Tibial nerve (tissue), 4 donors: ENCODE measurements at places on chromosomes 11 and 22. TPM values are rescaled to one million over a fixed set of nuclear protein-coding genes. Genes with fewer than 3 reads are reported as not detected.

The SREBF2 gene
- total RNA-seq = 73.5 TPM

The APOA5 gene
- not detected for total RNA-seq

The HPS5 gene
- 62.2 TPM for total RNA-seq

The IRF7 gene
- total RNA-seq = 27.1 TPM

The NCF4 gene
- total RNA-seq = 14.2 TPM

The PITPNM1 gene
- 46.7 TPM for total RNA-seq

The MRGPRX4 gene
- total RNA-seq = not detected

GRCh38 chr11:69450064-69450856, 31.2 kb upstream of the LINC01488 start:
- no peak for DNase-seq

GRCh38 chr11:11789735-11790369, 51.9 kb upstream of the USP47 start:
- DNase-seq = no peak

GRCh38 chr11:46347637-46348311, 511 bp downstream of the DGKZ start:
- no peak for DNase-seq

DNA sequence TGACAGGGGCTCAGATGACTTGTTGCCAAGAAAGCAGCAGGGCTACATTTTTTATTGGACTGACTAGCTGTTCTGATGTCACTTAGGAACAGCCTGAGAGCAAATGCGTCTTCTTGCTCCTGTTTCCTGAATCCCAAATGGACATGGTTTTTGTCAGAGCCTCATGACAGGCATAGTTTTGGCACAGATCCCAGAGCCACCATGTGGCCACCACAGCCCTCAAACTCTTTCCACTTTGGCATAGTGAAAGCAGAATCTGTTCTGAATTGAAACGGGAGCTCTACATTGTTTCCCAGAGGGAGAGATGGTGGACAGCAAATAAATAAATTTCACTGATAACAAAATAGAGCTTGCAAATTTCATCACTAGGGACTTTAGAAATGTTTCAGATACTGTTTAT, 222.2 kb downstream of the C11orf87 start:
- DNase-seq = no peak

- no peak for DNase-seq
These were observed 206.4 kb upstream of the E2F8 start for GRCh38 chr11:19447150-19447566.

DNA sequence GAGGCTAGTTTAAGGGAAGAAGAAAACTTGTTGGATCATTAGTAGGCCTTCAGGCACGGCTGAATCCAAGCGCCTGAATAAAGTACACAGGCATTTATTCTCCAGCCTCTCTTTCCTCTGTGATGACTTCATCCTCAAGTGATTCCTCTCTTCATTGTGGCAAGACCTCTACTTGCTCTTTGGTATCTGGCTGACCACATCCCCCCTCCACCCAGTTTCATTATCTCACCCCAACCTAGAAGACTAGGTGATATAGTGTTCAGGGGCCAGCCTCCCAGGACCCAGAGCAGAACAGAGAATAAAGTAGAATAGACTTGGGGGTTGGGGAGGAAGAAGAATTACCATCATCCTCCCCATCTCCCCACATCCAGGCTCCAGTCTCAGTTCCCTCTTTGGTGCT, 189.3 kb downstream of the MIAT start:
- no peak for DNase-seq

GRCh38 chr11:20137637-20138036, 22.6 kb downstream of the DBX1 start:
- DNase-seq = no peak

DNA sequence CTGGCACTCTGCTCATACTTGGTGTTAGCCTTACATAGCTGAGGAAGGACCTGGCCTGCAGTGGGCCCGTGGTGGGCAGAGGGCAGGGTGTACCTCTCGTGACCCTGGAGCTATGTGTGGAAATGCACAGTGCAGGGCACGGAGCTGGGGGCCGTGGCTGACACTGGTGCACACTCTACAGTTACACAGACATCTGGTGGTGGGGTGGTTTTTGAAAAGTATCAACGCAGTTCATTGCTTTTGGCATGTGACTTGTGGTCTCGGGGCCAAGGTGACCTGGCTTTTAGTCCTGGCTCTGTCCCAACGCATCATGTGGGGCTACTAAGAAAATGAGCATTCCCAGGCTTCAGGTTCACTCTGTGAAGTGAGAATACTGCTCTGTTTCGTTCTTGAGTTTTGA, 553.6 kb downstream of the NTM start:
- DNase-seq = no peak

DNA sequence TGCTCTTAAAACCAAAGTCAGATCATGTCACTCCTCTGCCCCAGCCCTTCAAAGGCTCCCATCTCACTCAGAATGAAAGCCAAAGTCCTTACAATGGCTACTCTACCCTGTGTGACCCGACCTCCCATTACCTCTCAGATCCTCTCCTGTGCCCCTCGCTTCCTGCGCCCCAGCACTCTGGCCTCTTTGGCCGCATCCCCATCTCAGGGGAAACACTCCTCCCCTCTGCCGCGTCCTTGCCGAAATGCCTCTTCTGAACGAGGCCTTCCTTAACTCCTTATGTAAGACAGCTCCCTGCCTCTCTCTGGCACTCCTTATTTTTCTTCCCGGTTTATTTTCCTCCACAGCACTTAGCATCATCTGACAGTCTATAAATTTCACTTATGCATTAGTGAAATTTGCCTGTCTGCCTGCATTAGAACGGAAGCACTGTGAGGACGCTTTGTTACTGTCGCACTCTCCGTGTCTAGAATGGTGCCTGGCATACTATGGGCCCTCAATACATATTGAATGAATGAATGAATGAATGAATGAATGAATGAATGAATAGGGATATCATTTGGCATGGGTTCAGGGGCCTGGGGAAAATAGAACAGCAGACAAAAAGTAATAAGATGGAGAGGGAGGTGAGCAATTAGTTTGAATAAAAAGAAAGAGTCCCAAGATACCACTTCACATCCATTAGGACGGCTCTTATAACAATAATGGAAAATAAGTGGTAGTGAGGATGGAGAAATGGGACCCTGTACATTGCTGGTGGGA, 137.8 kb downstream of the CEP164 start:
- no peak for DNase-seq

- no peak for DNase-seq
These were observed 5.4 kb upstream of the DNAJB13 start for GRCh38 chr11:73945396-73945795.
